ENCODE measurements at places on chromosomes 11 and 22. TPM values are rescaled to one million over a fixed set of nuclear protein-coding genes. Genes with fewer than 3 reads are reported as not detected.

Gene WBP2NL
- 0.94 TPM for total RNA-seq

GRCh38 chr11:130314750-130315285 is at the start of gene ZBTB44:
ZBTB44 (minus strand) TSS chr11:130314917; CDS start chr11:130261873, 53,044 bp downstream.
- DNase-seq = peak; percentile 94

Gene ARHGAP20
- not detected for total RNA-seq

GRCh38 chr22:21445437-21446127 is 21.6 kb upstream of the TMEM191C start:
- DNase-seq = no peak

DNA sequence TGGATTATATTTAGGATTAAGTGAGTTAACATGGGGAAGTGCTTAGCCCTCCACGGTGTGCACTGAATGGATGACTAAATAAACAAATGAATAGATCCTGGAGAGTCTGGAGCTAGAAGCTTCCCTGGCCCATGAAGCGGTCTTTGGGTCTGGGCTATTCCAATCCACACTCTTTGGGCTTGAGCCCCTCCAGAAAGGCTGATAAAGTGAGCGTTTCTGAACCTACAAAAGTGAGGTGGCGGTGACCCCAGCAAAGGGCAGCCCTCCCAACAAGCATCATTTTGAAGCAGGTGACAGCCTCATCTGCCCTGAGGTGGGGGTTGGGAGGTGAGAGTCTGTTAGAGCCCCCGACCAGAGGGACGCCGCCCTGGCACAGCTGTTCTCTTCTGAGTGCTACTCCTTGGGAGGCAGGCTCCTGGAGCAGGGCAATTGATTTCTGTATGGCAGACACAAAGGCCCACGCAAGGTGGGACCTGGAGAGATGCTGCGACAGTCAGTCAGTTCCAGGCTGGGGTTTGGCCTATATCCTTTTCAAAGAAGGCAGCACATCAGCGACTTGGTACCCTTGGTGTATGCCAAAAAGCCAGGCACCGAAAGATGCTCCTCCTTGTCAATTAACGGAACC is 157.8 kb downstream of the CACNA1I start:
- DNase-seq = no peak

DNA sequence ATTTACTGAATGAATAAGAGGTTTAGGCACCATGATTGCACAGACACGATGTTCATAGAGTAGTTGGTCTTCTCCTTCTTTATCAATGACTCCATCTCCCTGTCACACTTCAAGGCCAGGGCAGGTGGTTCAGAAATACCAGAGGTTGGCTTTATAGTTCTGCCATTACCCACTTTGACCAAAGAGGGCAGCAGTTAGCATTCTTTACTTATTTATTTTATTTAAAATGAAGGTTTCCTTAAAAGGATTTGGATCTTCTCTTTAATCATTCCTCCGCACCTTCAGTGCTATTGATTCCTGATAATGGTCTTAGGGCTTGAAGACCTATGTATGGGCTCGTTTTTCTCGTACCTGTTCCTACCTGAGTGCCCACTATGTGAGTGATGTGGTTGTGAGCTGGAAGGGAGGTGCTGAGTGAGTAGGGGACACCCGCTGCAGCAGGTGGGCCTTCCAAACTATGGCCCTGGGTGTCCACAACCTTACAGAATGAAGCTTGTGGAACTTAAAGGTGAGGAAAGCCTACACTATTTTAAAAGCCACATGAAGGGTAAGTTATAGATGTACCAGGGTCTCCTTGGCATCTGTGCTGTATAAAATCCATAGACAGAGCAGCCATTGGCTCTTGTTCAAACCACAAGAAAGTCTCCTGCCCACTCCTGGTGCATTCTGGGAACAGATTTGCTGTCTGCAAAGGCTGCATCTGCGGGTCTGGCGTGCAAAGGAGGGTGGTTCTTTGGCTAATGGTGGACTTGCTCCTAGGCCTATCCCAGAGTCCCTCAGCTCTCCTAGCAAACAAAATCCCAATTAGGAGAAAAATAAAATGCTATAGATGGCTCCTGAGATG is 35.0 kb downstream of the TIMP3 start:
- DNase-seq = peak; percentile 23

Gene RASSF10
- not detected for total RNA-seq

DNA sequence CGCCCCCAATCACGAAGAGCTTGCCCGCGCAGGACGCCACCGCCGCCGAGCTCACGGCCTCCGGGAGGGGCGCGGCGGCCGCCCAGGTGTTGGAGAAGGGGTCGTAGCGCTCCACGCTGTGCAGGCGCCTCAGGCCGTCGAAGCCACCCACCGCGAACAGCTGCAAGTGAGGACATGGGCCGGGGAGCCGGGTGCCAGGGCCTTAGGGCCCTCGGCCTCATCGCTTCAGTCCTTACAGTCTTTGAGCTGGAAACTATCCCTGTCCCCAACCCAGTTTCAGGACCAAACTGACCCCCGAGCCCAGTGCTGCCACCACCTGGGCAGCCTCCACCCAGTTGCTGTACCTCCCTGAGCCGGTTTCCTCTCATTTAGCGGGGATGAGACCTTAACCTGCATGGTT is 7.6 kb downstream of the KLHL35 start:
- DNase-seq = peak; percentile 13

DNA sequence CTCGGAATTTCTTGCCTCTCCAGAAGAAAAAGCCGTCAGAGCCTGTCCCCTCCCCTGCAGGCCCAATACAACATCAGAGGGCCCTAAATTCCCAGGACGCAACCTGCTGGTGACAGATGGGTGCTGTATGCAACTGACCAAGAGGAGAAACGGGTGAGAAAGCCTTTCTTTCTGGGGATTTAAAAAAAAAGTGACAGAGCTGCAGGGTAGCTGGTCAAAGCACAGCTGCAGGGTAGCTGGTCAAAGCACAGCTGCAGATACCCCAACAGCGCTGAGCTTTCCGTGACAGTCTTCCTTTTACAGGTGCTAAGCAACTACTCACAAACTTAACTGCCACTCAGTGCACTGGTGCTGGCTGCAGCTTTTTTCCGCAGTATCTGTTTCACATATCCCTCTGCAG is 17.8 kb downstream of the AP1B1 start:
- peak; percentile 95 for DNase-seq

GRCh38 chr22:50276143-50276542 is 6.0 kb upstream of the MAPK11 start:
- DNase-seq = peak; percentile 86

DNA sequence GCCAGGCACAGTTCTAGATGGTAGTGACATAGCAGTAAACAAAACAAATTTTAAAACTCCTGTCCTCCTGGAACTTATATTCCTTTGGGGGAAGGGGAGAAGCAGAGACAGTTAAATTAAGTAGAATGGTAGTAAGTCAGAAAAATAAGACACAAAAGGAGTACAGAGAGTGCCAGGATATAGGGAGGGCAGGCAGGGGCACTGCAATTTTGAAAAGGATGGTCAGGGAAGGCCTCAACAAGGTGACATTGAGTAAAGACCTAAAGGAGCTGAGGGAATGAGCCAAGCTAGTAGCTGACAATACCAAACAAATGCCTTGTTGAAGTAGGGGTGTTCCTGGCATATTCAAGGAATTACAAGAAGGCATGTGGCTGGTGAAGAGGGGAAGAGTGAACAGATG is 10.2 kb downstream of the NUP160 start:
- DNase-seq = no peak

GRCh38 chr11:75762885-75763284 is 5.7 kb upstream of the DGAT2 start:
- DNase-seq = no peak

GRCh38 chr11:61384271-61385242 is 7.8 kb upstream of the TMEM216 start:
- peak; percentile 18 for DNase-seq

Gene AMBRA1
- total RNA-seq = 30.7 TPM

DNA sequence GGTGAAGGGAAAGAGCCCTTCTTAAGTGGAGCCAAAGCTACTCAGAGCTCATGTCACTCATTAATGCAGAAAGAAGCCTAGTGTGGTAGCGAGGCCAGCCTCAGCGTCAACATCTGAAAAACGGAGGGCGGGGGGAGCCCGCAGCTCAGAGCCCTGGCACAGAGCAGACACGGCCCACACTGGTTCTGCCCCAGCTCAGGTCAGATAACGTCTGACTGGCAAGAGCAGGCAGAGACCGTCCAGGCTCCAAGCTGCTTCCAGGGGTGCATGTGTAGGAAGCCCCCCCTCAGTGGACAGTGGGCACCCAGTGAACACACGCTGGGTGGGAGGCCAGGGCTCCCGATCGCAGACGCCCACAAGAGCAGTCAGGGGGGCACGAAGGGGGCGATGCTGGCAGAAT is 100.8 kb downstream of the SHANK2 start:
- no peak for DNase-seq

- DNase-seq = no peak
These were observed 21.0 kb upstream of the MOB2 start for GRCh38 chr11:1507381-1508140.

- DNase-seq = no peak
These were observed 27.3 kb downstream of the HSPA8 start for GRCh38 chr11:123034597-123034996.

DNA sequence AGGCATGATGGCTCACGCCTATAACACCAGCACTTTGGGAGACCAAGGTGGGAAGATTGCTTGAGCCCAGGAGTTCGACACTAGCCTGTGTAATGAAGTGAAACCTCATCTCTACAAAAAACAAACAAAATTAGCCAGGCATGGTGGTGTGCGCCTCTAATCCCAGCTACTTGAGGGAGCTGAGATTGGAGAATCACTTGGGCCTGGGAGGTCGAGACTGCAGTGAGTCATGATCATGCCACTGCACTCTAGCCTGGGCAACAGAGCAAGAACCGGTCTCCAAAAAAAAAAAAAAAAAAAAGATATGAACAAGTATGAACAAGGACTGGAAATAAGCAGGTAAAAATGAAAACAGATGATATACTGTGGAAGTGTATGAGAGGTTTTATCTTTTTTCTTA is 54.1 kb upstream of the SOX6 start:
- no peak for DNase-seq

DNA sequence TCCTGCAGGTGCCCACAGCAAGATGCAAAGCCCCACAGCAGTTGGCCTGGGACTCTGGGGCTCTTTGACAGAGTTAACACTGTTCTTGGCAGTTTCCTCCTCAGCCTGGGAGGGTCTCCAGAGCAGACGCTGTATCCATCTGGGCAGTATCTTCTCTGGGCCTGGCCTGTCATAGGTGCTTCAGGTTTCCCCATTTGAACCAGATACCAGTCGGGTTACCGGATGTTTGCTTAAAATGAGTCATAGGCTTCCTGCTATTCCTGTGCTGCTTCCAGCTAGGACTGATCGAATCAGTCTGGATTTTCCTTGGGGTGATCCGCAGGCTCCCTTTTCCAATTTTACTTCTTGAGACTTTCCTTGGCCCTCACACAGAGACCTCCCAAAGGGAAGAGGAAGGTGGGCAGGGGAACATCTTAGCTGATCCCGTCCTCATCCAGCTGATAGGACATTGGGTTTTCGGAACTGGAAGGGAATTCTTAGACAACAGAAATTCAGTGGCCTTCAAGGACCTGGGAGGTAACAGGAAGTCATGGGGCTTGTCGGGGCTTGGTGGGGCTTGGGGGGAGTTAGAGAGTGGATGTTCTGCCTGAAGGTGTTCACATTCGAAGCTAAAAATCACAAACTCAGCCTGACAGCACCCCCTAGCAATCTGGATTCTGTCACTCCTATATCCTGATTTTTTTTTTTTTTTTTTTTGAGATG is 2.4 kb upstream of the RANGAP1 start:
- DNase-seq = no peak

DNA sequence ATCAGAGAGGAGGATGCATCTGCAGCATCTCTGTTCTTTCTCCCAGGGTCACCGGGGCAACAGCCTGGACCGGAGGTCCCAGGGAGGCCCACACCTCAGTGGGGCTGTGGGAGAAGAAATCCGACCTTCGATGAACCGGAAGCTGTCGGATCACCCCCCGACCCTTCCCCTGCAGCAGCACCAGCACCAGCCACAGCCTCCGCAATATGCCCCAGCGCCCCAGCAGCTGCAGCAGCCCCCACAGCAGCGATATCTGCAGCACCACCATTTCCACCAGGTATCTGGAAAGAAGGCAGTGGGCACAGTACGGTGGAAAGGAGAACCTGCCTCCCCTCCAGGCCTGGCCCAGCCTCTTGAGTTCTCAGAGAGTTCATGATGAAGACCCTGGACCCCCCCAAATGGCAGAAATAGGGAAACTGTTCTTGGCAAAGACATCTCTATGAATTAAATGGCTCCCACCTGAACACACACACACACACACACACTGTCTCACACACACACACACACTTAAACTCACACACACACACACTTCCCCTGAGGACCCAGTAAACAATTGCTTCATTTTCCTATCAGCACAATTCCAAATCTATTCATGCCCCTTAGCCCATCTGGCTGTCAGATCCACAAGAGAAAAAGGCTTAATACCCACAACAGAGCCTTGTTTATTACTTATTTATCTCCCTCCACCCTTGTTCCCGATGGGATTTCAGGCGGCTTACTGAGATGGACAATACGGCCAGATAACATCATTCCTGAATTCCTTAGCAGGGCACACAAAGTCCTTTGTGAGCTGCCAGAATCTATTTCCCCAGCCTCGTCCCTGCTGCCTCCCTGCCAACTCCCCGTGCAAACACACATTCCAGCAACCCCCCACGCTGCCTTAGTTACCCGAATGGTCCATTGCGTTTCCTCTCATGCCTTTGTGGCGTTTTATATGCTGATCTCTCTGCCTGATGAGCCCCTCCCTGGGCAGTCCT is 8.1 kb downstream of the TMA7B start:
- no peak for DNase-seq

Gene SLC22A8
- not detected for total RNA-seq

- no peak for DNase-seq
These were observed 20.7 kb downstream of the PIK3C2A start for GRCh38 chr11:17186932-17187692.

GRCh38 chr22:50247748-50248147 is 2.9 kb upstream of the TUBGCP6 start:
- DNase-seq = peak; percentile 91

- DNase-seq = no peak
These were observed 14.7 kb upstream of the IFT27 start for GRCh38 chr22:36790648-36791047.

DNA sequence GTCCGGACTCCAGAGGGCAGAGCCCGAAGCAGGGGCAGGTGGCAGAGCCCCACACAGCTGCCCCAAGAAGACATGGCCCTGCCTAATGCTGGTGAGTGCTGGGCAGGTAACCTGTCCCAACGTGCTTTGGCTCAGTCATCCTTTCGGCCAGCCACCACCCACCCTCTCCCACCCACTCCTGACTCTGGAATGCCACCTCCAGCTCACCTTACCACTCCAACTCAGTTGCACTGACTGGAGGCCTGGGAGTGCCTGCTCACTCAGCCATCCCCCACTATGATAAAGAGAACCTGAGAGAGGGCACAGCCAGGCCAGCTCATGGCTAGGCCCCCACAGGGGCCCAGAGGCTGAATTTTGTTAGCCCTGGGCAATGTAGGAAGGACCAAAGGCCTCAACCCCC is 53.8 kb upstream of the MPEG1 start:
- no peak for DNase-seq

GRCh38 chr11:34727228-34727737 is 106.4 kb downstream of the EHF start:
- DNase-seq = no peak

Gene KCNK7
- 0.68 TPM for total RNA-seq

GRCh38 chr11:123745764-123746451 is 4.4 kb upstream of the ZNF202 start:
- DNase-seq = no peak

Gene MS4A1
- 603 TPM for total RNA-seq

Gene SLC15A3
- total RNA-seq = 43.9 TPM
